Thoracic aorta (tissue), 2 donors: ENCODE measurements at places on chromosomes 7 and 10. TPM values are rescaled to one million over a fixed set of nuclear protein-coding genes. Genes with fewer than 3 reads are reported as not detected.

DNA sequence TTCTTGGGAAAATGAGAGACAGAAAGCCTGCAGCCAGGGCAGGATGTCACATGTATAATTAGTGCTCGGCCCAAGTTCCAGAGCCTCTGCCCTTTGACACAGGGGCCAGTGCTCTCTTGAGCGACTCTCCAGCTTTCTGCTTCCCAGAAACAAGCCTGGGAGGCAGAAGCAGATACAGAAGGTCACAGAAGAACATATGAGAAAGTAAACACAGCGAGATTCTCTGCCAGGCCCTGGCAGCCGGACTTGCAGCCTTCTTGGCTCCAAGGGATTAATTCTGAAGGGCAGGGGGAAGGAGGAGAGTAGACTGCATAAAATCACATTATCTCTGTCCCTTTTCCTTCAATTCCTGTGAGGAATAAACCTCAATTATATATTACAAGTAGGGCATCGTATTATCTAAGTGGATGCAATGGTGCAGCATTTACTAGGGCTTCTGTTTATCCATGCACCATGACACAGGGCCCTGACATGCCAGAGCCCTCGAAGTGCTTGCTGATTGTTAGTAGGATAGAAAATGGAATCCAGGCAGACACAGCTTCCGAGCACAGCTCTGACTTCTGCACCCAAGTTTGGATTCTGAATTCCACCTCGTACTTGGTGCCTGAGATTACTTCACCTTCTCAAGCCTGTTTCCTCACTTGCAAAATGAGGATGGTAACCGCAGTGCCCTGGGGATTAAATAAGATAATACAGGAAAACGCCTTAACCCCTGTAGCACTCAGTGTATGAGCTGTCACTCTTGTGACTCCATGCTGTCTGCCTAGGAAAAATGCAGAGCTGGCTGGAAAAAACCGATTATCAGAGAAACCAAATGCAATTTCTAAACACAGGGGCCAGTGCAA is 536.5 kb downstream of the TNS3 start:
- no peaks in the 10 kb centered on the region for H3K27me3 ChIP-seq
- H3K36me3 ChIP-seq = no peaks in the 10 kb centered on the region
- no peak overlapping the region for H3K4me3 ChIP-seq
- no peak overlapping the region for H3K27ac ChIP-seq

DNA sequence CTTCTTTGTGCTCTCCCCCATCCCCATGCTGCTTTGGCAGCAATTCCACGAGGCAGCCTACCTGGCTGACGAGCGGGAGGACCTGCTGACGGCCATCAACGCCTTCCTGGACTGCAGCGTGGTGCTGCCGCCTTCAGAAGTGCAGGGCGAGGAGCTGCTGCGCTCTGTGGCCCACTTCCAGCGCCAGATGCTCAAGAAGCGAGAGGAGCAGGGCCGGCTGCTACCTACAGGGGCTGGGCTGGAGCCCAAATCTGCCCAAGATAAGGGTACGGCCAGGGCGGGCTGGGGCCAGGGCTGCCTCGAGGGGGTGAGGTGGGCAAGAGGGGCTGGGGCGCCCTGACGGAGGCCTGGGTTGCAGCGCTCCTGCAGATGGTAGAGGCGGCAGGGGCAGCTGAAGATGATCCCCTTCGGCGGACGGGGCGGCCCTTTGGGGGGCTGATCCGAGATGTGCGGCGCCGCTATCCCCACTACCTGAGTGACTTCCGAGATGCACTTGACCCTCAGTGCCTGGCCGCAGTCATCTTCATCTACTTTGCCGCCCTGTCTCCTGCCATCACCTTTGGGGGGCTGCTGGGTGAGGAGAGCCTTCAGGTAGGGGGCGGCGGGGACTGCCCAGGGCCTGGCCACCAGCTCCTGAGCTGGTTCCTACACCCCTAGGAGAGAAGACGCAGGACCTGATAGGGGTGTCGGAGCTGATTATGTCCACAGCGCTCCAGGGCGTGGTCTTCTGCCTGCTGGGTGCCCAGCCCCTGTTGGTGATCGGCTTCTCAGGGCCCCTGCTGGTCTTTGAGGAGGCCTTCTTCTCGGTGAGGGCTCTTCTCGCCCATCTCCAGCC is 9.4 kb downstream of the FASTK start:
- DNase-seq = no peak
- H3K27me3 ChIP-seq = no peaks in the 10 kb centered on the region
- H3K4me1 ChIP-seq = no peaks in the 10 kb centered on the region
- H3K36me3 ChIP-seq = peaks cover 78% of the 10 kb centered on the region
- H3K27ac ChIP-seq = no peak overlapping the region

PDCD11 gene
- total RNA-seq = 23.0 TPM

DEPP1 gene
- 661 TPM for total RNA-seq

UBN2 gene
- 13.4 TPM for total RNA-seq
